ENCODE measurements at places on chromosomes 2 and 18.

- DNase-seq: no peak
Measured at GRCh38 chr18:44672506-44672905, 8.2 kb upstream of the SETBP1 start.

DNA sequence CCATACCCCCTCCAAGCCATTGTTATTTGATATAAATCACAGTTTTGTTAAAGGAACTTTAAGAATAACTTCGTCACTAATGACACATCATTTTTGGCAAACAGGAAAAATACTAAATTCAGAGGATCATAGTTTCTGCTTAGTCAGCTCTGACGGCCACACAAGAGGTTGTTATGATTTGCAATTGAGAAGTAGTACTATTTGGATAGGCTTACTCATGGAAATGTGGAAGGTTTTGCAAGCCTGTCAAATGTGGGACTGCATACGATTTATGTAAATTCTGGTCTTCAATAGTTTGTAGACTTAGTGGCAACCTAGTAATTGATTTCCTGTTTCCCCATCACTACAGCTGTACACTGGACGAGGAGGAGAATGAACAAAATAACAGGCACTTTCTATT, 108.1 kb downstream of the ARHGEF33 start:
- no peak for DNase-seq

GRCh38 chr18:58196164-58196563, 152.1 kb downstream of the NEDD4L start:
- DNase-seq: no peak

DNA sequence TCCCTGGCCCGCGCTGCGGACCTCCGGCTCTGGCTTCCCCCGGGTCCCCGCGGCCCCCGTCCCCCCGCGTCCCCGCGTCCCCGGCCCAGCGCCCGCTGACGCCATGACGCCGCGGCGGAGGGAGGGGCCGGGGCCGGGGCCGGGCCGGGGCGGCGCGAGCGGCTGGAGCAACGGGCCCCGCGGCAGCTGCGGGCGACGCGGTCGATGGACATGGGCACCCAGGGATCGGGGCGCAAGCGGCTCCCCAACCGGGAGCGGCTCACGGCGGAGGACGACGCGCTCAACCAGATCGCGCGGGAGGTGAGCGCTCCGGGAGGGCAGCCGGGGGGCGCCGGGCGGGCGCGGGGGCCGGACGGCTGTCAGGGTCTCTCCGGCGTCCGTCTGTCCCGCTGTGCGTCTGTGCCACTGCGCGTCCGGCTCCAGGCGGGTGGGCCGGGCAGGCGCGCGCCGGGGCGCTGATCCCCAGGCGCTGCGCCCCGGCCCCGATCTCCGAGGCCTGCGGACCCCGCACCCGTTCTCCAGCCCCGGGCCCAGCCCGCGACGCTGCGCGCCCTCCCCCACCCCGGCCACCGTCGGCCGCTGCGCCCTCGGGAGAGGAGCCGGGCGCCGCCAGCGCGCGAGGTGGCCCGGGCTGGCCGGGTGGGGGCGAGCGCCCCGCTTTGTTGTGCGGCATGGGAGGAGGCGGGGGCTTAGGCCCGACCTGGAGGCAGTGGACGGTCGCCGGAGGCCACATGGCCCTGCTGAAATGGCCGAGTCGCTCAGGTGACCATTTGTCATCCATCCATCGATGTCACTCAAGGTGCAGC, at the start of gene LRRFIP1:
TSS of gene LRRFIP1 (plus strand) at position 147 of the 806 bp plus-strand sequence. CDS start at position 205, 58 bp downstream.
- DNase-seq: no peak

GRCh38 chr2:234542742-234543141, 45.9 kb upstream of the ARL4C start:
- no peak for DNase-seq

GRCh38 chr2:239949075-239949474, 76.1 kb downstream of the NDUFA10 start:
- DNase-seq: no peak

- no peak for DNase-seq
Measured at GRCh38 chr2:150133623-150134022, 353.8 kb downstream of the RND3 start.

- DNase-seq: no peak
Measured at GRCh38 chr2:1660656-1661640, 83.4 kb downstream of the PXDN start.

- no peak for DNase-seq
Measured at GRCh38 chr2:225616372-225616771, 216.9 kb downstream of the NYAP2 start.

DNA sequence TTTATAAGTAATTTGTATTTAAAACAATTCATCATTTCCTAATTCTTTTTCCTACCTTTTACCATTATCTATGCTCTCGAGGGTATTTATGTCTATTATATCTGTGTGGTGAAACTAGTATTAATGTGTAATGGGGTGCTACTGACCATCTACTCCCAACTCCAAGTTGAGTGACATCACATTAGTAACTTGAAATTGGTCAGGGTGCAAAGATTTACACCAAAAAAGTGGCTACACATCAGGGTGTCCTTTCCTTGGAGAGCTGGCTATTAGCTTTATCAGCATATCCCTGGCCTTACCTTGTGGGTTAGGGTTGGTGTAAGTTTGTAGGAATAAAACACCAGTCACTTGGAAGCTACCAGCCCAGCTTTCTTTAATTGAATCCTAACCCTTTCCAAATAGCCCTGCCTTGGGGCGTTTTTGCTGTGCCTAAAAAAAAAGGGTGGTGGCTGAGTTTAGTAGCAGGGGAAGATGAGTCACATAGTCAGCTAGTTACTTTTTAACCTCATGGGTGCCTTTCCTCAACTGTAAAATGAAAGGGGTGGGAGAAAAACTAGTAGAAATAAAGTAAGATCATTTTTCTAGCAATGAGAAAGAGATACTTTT, 14.0 kb downstream of the ANXA4 start:
- DNase-seq: no peak

DNA sequence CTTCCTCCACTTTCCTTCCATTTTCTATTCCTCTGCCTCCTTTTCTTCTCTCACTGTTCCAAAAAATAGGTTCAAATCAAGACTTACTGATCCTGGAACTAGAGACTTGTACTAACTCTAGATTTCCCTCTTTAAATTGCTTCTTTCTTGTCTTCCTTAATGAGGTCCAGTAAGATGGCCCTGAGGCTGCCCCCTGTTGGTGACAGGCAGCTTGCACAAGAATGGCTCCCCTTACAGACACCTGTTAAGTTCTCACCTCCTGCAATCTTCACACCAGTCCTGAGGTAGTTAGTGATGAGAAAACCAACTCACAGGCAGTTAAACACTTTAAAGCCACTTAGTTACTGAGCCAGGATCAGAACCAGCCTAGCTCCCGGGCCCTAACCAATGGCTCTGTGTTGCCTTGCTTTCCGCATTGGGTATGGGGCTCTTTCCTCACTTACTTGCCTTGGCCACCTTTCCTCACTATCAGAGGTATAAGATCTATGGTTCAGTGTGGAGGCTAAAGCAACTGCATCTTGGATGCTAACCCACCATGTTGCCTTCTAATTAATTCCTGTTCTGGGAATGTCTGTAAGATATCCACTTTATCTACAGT, 130.6 kb downstream of the AKAIN1 start:
- no peak for DNase-seq

- peak; percentile 76 for DNase-seq
Measured at GRCh38 chr2:15730545-15731212, 139.0 kb downstream of the DDX1 start.

GRCh38 chr2:45892757-45893156, 241.3 kb downstream of the PRKCE start:
- no peak for DNase-seq

GRCh38 chr2:229084447-229084846, 186.6 kb downstream of the PID1 start:
- DNase-seq: no peak

- DNase-seq: no peak
Measured at GRCh38 chr2:238954841-238955591, 107.1 kb downstream of the TWIST2 start.

DNA sequence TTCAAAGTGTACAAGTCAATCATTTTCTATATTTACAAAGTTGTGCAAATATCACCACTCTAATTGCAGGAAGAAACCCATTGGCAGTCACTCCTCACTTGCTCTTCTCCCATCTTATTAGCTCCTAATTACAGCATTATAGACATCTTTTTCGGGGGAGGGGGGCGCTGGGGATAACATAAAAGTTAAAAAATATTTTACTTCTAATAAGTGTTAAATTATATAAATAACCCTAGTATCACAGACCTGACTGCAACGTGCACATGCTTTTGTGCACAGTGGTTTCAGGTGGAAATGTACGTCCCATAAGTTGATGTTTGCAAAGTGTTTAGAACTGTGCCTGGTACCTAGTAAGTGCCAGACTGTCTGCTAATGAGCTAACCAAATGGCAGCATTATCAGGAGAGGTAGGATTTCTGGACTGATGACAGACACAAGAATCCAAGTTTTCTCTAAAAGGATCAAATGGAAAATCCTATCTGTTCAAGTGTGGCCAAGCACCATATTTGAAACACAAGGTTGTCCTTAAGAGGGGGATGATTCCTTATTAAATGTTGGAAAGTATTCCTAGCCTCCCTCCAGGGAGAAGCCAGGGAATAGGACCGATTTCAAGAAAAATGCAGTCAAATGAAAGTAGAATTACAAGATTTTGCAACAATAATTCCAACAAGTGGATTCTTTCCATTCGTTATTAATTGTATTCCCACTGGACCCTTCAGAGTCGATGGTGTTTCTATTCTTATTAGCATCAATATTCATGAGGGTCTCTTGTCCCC, 70.0 kb downstream of the ACKR3 start:
- no peak for DNase-seq

- no peak for DNase-seq
Measured at GRCh38 chr2:28493636-28494035, 2.2 kb upstream of the PLB1 start.

- no peak for DNase-seq
Measured at GRCh38 chr18:35808796-35809195, 163.7 kb upstream of the RMP24 start.

DNA sequence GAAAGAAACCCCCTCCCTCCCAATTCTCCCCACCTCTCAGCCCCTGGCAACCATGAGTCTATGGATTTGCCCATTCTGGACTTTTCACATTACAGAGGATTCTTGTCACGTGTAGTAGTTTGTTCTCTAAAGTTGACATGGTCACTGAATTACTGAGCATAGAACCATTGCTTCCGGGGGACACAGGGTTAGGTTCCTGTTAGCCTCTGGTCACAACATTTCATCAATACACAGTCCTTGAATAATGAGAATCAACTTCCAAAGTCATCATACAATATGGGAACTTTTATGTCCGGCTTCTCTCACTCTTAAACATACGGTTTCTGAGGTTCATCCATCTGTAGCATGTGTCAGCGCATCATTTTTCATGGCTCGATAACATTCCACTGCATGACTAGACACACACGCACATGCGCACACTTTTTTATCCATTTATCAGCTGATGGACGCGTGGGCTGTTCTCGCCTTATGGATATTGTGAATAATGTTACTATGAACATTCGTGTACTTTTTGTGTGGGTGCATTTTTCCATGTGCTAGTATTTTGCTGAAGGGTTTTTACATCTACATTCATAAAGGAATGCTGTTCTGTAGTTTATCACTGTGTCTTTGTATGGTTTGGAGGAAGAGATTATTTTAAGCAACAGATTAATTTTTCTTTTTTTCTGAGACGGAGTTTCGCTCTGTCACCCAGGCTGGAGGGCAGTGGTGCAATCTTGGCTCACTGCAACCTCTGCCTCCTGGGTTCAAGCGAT, 48.1 kb downstream of the PARD6G start:
- no peak for DNase-seq

DNA sequence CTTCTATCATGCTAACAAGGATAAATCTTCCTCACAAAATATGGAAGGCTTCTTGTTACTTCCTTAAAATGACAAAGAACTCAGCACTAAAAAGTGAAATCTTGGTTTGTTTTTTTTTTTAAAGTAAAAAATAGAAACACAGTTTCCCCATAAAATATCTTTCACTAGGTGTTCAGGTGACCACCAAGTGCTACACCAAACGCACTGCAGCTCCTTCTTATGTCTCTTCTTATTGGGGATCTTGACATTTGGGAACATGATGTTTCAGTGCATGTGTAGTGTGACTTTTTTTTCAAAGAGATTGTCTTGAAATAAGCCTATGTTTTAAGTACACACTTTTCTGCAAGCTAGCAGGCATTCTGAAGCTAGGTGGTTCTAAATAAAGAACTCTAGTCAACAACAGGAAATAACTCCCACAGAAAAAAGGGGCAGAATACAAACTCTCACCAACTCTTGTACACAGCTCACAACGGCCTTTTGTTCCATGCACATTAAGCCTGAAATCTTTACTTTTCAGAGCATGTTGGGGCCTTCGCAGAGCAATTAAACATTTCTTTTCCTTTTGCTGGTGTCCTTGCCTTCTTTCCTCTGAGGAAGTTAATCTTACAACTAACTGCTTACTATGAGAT, 13.2 kb upstream of the SERTAD2 start:
- no peak for DNase-seq

- no peak for DNase-seq
Measured at GRCh38 chr18:54020966-54021365, 203.5 kb downstream of the MBD2 start.

DNA sequence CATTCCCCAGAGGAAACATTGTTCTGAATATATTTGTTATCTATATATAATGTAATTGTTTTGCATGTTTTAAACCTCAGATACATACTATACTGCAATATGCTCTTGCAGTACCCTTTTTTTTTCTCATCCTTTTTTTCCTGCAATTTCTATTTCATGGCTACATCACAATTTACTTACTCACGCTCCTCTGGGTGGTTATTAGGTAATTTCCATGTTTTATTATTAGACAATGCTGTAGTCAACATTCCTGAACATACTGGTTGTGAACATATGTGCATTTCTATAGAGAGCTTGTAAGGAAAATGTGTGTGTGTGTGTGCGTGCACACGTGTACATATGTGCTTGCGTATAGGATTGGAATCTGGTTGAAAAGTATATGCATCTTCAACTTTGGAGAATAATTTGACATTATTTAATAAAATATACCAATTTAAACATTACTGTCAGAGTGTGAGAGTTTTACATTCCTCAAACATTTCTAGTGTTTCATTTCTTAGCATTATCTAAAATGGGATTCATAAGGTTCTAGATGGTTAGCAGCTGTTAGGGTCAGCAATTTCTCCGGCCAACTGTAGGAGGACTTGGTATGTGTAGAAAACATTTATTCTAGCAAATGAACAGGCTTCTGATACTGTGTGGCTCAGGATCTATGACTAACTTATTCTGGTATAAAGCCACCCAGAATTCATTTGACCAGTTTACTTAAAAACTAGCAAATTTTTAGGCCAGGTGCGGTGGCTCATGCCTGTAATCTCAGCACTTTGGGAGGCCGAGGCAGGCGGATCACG, 22.4 kb downstream of the NCOA1 start:
- no peak for DNase-seq
